GM04504 (cell line): ENCODE measurements at places on chromosomes 2 and 18.
A peak's percentile ranks its signal among the peaks of the same experiment; 100 is the strongest.

GRCh38 chr2:75589391-75590105 lies 28.8 kb upstream of the EVA1A start:
- no peak for DNase-seq

- no peak for DNase-seq
Measured at GRCh38 chr2:236338495-236339184, 74.4 kb upstream of the ASB18 start.

GRCh38 chr2:153488072-153488471 lies 9.5 kb upstream of the RPRM start:
- DNase-seq, result no peak

DNA sequence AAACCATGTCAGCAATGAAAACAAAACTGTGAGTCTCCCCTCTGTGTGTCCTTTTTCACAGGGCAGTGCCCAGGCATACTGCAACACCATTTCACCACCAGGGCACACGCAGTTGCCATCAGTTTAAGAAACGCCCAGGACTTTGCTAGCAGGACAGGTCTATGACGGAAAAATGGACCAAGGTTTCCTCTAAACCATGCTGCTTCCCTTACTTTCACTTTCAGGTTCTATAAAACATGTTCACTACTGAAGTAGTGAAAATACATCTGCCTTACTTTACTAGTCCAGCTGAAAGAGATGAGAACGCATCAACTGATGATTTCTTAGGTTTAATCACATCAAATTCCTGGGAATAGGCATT lies 110.5 kb downstream of the TCF4 start:
- no peak for DNase-seq

DNA sequence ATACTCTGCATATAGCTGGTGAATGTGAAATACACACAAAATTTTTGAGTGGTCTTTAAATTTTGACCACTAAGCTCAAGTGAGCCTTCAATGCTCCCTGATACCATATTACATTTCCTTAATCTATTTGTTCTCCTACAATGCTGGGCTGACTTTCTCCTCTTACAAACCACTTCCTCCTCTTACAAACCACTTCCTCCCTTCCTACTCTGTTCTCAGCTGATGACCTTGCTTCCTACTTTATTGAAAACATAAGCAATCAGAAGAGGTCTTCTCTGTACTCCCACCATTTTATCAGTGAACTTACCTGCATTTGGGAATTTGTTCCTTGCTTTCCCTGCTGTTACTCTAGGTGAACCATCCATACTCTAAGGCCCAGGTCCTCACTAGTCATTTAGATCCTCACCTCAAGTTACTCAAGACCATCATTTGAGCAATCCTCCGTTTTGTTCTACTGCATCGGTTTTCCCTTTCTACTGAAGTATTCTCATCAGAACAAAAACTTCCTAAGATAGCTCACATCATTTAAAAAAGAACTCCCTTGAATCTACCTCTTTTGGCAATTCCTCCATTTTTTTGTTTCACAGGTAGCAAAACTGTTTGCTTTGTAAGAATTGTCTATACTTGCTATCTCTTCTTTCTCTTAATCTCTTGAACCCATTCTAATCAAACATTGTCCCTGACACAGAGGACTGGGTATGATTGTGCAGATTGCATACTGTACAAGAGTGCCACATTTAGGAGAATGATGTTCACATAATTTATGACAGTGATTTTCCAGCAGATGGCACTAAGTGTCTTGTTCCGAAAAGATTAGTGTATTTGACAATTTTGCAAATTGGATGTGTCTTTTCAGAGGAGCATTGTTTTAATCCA lies 96.5 kb downstream of the EPB41L5 start:
- peak; percentile 9 for DNase-seq

- no peak for DNase-seq
Measured at GRCh38 chr2:240579071-240579762, 7.3 kb upstream of the CAPN10 start.

GRCh38 chr18:213505-213904 lies 54.3 kb downstream of the THOC1 start:
- DNase-seq, result no peak

- no peak for DNase-seq
Measured at GRCh38 chr18:31595121-31595771, 3.6 kb downstream of the TTR start.

DNA sequence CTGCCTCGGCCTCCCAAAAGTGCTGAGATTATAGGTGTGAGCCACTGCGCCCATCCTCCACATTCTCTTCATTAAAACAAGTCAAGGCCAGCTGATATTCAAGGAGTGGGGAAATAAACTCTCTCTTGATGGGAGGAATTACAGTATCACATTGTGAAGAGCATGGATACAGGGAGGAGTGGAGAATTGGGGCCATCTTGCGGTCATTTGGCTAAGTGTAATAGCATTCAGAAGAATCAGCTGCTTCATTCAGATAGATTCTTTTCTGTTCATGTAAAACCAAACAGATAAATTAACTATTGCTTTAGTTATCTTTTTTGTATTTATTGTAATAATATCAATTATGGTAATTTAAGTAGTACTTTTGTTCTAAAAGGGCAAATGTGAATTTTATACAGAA lies 156.3 kb downstream of the UBR3 start:
- DNase-seq, result no peak

DNA sequence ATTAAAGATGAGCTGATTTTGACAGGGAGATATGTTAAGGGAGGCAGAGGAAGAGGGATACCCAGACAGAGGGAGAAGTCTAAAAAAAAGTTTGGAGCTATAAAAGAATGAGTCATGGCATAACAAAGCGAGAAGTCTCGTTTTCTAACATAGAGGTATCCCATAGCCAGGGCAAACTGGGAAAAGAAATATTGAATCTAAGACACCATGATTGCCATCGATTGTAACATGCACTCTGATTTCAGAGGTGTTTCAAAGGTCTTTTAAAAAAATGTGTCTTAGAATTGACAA lies 110.7 kb downstream of the MDH1 start:
- no peak for DNase-seq

GRCh38 chr18:76670564-76671288 lies 151.6 kb upstream of the ZNF236 start:
- no peak for DNase-seq

- no peak for DNase-seq
Measured at GRCh38 chr2:127648321-127648720, 2.4 kb downstream of the GPR17 start.

DNA sequence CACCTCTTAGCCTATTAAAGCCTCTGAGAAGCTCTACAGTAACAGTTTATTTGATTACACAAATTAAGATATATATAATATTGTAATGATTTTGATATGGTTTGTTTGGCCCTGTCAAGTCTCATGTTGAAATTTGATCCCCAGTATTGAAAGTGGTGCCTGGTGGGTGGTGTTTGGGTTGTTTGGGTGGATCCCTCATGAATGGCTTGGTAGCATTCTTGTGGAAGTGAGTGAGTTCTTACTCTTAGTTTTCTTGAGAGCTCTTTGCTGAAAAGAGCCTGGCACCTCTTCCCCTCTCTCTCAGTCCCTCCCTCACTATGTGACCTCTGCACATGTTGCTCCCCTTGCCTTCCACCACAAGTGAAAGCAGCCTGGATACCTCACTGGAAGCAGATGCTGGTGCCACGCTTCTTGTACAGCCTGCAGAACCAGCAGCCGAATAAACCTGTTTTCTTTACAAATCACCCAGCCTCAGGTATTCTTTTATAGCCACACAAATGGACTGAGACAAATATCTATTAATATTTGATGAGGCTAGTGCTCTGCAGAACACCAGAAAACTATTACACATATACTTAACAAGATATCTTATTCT lies 52.8 kb downstream of the SLC4A10 start:
- DNase-seq, result no peak

- no peak for DNase-seq
Measured at GRCh38 chr2:117645458-117645857, 169.0 kb upstream of the DDX18 start.

GRCh38 chr18:3840766-3841165 lies 390.8 kb downstream of the TGIF1 start:
- no peak for DNase-seq

DNA sequence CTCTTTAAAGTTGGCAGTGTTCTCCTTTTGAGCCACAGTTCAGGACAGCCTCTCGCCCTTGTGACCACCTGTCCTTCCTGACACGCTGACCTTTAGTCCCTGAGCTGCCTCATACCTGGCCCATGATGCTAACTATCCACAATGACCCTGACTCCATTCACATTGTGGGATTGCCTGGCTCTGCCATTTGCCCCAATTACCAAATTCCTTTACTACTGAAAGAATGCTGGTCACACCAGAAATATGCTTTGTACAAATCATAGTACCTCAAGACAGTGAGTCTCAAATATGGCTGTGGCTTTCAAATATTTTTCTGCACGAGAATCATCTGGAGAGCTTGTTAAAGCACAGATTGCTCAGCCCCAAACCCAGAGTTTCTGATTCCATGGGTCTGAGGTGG lies 54.2 kb downstream of the LTBP1 start:
- peak; percentile 27 for DNase-seq

- no peak for DNase-seq
Measured at GRCh38 chr2:236610991-236611821, 41.6 kb downstream of the ACKR3 start.

DNA sequence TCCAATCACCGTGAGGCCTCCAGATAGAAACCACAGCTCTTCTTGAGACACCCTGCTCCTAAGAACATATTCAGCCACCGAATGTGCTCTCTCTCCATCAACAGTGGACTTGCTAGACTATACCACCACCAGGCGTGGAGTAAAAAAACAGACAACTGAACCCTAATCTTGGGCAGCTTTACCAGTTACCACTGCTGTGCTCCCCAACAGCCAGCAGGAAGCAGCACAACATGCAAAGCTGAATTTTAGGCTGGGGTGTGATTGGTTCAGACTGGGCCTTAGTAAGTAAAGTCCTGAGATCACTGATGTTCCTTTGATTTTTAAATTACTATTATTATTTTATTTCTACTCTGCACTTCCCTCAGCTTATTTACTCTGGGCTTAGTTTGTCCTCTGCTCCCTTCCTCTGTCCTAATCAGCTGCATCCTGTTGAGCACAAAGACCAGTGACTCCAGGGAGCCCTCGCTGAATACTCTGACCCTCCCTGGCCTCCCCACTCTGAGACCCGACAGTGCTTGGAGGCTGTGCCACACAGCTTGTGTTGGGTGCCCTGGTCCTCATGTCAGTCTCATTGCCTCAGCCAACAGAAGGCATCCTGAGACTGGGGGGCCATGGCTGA lies 21.9 kb downstream of the MRPL35 start:
- DNase-seq, result no peak

GRCh38 chr2:65033178-65033577 lies 23.0 kb upstream of the CEP68 start:
- no peak for DNase-seq

DNA sequence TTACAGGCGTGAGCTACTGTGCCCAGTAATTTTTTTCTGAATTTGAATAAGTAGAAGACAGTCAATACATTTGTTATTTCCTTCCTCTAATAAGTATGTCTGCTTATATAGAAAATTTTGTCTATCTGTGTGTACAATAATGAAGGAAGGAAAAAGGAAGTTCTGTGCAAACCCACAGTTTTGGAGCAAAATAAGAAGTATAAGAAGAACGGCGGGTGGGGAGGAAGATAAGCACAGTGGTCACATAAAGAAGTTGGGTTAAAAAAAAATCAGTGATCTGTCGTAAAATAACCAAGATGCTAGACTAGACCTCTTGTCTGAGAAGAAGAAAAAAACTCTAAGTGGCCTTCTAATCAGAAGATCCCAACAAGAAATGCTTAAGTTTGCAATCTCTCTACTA lies 20.2 kb downstream of the MGAT4A start:
- no peak for DNase-seq

- peak; percentile 68 for DNase-seq
Measured at GRCh38 chr2:9693196-9693491, 62.3 kb upstream of the YWHAQ start.

GRCh38 chr2:20091305-20091991 lies 40.0 kb upstream of the LAPTM4A start:
- DNase-seq, result peak; percentile 96

DNA sequence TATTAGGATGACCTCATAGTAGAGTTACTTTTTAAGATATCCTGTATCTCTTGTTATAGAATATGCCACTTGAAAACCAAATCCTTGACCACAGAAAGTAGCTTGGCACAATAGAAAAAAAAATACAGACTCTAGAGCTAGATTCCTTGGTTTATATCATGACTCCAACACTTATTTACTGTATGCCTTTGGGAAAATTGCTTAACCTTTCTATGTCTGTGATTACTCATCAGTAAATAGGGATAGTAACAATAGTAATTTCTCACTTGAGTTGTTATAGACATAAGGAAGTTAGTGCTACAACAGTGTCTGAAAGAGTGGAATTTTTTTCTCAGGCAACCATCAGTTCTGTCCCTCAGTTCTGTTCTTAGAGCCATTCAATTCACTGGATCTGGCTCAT lies 193.8 kb downstream of the GULP1 start:
- DNase-seq, result no peak

GRCh38 chr2:213234641-213235040 lies 49.6 kb upstream of the SPAG16 start:
- DNase-seq, result no peak

GRCh38 chr2:58601017-58601416 lies 359.9 kb upstream of the FANCL start:
- DNase-seq, result no peak

DNA sequence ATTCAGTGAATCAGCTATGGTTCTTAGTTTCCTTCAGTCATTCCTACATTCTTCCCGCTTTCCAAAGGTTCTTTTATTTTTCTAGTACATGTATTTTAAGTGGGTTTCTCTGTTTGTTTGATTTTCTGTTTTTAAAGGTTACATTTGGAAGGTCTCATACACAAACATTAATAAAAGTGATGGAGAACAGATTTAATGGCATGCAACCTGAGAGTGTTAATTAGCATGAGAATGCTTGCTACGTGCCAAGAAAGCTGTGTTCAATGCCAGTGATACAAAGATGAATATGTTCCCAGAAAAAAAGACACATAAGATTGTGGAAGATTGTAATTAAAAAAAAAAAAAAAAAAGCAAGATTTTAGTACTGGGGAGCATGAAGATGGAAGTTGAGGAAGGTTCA lies 61.8 kb upstream of the CDC42EP3 start:
- no peak for DNase-seq

DNA sequence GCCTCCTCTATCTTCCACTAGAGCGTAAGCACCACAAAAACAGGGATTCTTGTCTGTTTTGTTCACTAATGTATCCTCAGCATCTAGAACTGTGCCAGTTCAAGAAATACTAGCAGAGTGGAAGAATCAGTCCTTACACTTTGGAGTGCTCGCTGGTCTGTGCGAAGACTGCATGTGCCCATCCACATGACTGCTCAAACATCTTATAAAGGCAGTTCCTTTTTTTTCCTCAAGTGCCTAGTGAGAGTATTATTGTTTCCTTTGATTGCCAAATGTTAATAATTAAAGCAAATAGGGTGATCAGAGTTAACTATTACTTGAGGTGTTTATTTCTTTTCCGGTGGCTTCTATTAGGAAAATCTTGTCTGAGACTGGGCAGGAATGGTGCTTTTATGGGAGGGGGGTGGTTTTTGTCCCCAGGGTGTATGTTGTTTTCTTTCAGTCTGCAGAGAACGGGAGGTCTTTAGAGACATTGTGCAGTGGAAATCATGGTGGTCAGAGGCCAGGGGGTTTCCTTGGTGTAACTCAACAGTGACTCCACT lies 45.6 kb upstream of the ITGB6 start:
- DNase-seq, result no peak

- DNase-seq, result no peak
Measured at GRCh38 chr18:54351186-54351585, 6.5 kb downstream of the STARD6 start.
